ENCODE measurements at places on chromosomes 5 and 9.

DNA sequence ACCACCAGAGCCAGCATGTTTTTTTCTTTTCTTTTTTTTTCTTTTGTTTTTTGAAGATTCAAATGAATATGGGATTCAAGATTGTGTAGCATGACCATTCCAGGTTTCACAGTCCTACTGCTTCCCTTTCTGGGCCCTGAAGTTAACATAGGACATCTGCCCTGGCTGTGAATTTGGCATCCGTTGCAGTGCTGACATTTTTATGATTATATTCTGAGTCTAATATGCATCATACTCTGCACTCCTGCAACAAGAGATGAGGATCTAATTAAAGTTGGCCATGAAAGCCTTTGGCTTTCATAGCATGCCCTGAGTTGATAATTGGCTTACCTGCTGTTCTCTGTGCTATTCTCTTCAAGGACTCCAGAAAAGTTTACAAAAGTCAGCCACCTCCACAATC, 29.8 kb downstream of the C5orf22 start:
- peaks cover 19% of the 10 kb centered on the region for H3K36me3 ChIP-seq
- no peak overlapping the region for H3K27ac ChIP-seq
- H3K27me3 ChIP-seq = no peaks in the 10 kb centered on the region
- H3K4me1 ChIP-seq = no peaks in the 10 kb centered on the region
- H3K4me3 ChIP-seq = no peak overlapping the region

- DNase-seq = no peak
- H3K27ac ChIP-seq = no peak overlapping the region
- H3K4me3 ChIP-seq = no peak overlapping the region
- H3K4me1 ChIP-seq = peaks cover 3% of the 10 kb centered on the region
- H3K27me3 ChIP-seq = peaks cover 3% of the 10 kb centered on the region
Measured at GRCh38 chr9:134676886-134677285, 35.3 kb downstream of the COL5A1 start.

- no peak overlapping the region for H3K27ac ChIP-seq
- peaks cover 2% of the 10 kb centered on the region for H3K27me3 ChIP-seq
- H3K4me3 ChIP-seq = no peak overlapping the region
- no peak for DNase-seq
Measured at GRCh38 chr5:9316733-9317132, 229.1 kb downstream of the SEMA5A start.

GRCh38 chr9:6805532-6805931, 47.8 kb downstream of the KDM4C start:
- DNase-seq = peak; percentile 30
- H3K4me1 ChIP-seq = peaks cover 6% of the 10 kb centered on the region
- no peaks in the 10 kb centered on the region for H3K36me3 ChIP-seq
- H3K27me3 ChIP-seq = peaks cover 5% of the 10 kb centered on the region

DNA sequence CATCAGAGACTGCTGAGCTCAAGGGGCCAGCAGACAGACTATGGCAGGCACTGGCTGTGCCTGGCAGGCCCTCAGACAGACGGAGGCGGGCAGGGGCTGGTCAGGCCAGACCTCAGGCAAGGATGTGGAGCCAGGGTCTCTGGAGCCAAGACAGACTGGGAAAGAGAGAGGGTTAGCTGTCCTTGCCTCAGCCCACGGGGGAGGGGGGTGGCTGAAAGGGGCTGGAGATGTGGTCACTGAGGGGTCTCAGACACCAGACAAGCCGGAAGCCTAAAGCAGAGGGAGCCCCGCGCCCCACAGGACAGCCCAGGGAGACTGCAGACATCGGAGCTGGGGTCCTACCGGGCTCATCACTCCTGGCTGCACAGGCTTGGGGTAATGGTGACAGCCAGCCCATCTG, 141.2 kb upstream of the FOXD4L5 start:
- peaks cover 26% of the 10 kb centered on the region for H3K27me3 ChIP-seq
- no peak overlapping the region for H3K4me3 ChIP-seq
- H3K36me3 ChIP-seq = peaks cover 19% of the 10 kb centered on the region
- no peaks in the 10 kb centered on the region for H3K4me1 ChIP-seq

- H3K27me3 ChIP-seq = no peaks in the 10 kb centered on the region
- H3K36me3 ChIP-seq = no peaks in the 10 kb centered on the region
- no peak for DNase-seq
- H3K4me3 ChIP-seq = no peak overlapping the region
- no peak overlapping the region for H3K27ac ChIP-seq
Measured at GRCh38 chr5:36630201-36631145, 24.1 kb downstream of the SLC1A3 start.

GRCh38 chr5:72209147-72210115, 102.2 kb downstream of the MAP1B start:
- peaks cover 44% of the 10 kb centered on the region for H3K4me1 ChIP-seq
- H3K27me3 ChIP-seq = peaks cover 36% of the 10 kb centered on the region
- peaks cover 11% of the 10 kb centered on the region for H3K36me3 ChIP-seq
- DNase-seq = no peak
- H3K4me3 ChIP-seq = peak overlapping the region; percentile 53

- peak overlapping the region; percentile 99 for H3K27ac ChIP-seq
- H3K4me3 ChIP-seq = peak overlapping the region; percentile 80
- H3K4me1 ChIP-seq = peaks cover 33% of the 10 kb centered on the region
- peak; percentile 79 for DNase-seq
- peaks cover 12% of the 10 kb centered on the region for H3K27me3 ChIP-seq
Measured at GRCh38 chr9:107363516-107364152, 80.6 kb downstream of the RAD23B start.

DNA sequence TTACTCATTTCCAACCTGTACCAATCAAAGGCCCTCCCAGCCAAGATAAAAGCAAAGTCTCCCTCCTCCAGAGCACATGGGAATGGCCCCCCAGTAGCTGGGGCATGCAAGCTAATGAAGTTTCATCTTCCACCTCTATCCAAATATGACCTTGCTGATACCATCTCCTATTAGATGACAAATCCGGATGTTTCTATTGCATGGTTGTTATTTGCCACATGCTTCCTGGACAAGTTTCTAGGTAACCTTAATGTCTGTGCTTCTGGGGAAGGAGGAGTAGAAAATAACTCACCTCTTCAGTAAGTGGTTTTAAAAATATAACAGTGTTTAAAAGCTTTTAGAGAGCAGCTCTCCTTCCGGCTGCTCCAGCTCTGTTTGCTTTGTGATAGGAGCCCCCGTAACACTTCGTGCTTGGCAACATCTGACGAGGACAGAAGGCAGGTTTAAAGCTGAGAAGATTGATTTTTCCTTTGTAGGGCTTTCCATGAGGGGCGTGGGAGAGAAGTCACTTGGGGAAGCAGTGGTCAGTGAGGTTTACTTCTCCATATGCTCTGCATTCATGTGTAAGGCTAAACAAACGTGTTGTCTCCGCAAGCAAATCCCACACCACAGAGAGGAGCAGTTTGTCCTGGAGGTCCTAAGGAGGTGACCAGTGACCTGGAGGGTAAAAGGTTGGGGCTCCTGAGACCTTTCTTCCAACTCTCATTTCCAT, 40.3 kb upstream of the GLRX start:
- no peaks in the 10 kb centered on the region for H3K36me3 ChIP-seq
- peak overlapping the region; percentile 95 for H3K27ac ChIP-seq
- peaks cover 59% of the 10 kb centered on the region for H3K4me1 ChIP-seq
- peak overlapping the region; percentile 53 for H3K4me3 ChIP-seq
- H3K27me3 ChIP-seq = peaks cover 13% of the 10 kb centered on the region

DNA sequence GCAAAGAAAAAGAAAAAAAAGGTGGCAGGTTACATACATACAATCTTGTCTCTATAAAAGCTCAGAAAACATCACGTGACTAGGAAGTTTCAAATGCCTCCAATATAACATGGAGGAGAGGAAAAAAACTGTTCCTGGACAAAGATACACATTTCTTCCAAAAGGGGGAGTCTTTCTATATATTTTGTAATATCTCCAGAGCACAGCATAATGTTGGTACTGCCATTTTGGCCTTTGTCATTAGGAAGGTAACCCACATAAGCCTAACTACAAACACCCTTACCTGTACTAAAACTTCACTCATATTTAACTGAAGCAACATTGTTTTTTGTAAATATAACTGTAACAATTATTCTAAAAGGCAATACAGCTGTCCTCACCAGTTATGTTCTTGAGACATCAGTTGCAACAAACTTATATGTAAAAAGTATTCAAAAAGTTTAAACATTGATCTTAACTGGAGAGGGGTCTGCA, 1.2 kb upstream of the BTF3 start:
- H3K36me3 ChIP-seq = no peaks in the 10 kb centered on the region
- H3K27ac ChIP-seq = peak overlapping the region; percentile 97
- no peak for DNase-seq
- H3K27me3 ChIP-seq = no peaks in the 10 kb centered on the region

DNA sequence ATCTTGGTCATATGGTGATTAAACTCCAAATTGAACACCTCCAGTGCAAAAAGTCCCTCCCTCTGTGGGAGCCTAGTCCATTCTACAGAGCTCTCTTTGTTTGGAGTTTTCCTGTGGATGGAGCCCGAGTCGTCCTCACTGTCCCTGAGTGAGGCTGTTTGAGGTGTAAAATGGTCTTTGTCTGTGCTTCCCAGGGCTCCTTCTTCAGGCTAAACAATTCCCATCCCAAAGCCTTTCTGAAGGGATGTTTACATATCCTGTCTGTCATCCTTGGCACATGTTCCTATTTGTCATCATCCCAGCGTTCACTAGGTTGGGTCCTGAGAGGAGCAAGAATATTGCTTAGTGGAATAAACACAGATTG, 68.9 kb downstream of the COL27A1 start:
- peaks cover 1% of the 10 kb centered on the region for H3K27me3 ChIP-seq
- no peak for DNase-seq
- H3K27ac ChIP-seq = no peak overlapping the region
- H3K4me1 ChIP-seq = peaks cover 15% of the 10 kb centered on the region

DNA sequence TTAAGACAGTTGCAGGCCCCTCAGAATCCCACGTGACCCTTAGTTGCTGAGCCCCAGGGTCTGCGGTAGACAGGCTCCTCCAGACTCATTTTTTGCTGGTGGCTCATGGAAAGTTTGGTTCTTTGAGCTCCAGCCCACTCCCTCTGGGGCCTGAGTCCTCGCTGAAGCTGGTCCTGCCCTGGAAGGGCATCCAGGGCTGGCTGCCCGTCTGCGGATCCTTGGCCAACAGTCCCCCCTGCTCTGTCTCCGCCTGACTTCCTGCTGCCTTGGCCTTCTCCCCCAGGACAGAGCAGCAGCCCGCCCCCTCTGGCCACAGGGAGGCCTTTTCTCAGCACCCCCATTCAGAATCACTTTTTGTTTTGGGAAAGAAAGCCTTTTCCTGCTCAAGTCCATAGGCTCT, 24.4 kb downstream of the SLC6A7 start:
- H3K27ac ChIP-seq = no peak overlapping the region
- no peak for DNase-seq
- no peak overlapping the region for H3K4me3 ChIP-seq
- H3K4me1 ChIP-seq = no peaks in the 10 kb centered on the region

DNA sequence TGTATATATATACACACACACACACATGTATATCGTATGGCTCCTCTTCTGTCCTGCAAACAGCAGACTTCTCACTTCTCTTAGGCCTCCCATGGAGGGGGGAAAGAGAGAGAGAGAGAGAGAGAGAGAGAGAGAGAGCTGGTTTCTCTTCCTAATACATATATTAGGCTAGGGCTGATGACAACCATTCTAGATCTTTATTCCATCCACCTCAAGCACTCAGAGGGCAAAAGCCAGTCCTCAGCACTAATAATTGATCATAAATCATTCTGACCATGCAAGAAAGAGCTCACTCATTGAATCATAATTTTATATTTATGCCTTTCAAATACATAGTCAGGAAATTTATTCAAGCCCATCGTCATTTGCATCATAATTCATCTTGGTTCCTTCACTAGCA, 47.0 kb downstream of the CFAP90 start:
- no peaks in the 10 kb centered on the region for H3K27me3 ChIP-seq
- no peak for DNase-seq
- no peaks in the 10 kb centered on the region for H3K4me1 ChIP-seq
- no peak overlapping the region for H3K27ac ChIP-seq

GRCh38 chr9:34275811-34276210, 53.3 kb downstream of the KIF24 start:
- H3K4me3 ChIP-seq = no peak overlapping the region
- H3K36me3 ChIP-seq = no peaks in the 10 kb centered on the region
- no peaks in the 10 kb centered on the region for H3K4me1 ChIP-seq
- no peak for DNase-seq
- no peak overlapping the region for H3K27ac ChIP-seq

- no peak for DNase-seq
- H3K36me3 ChIP-seq = no peaks in the 10 kb centered on the region
- H3K4me3 ChIP-seq = no peak overlapping the region
- peaks cover 9% of the 10 kb centered on the region for H3K4me1 ChIP-seq
- no peaks in the 10 kb centered on the region for H3K27me3 ChIP-seq
Measured at GRCh38 chr9:18638371-18639249, 164.7 kb downstream of the ADAMTSL1 start.

DNA sequence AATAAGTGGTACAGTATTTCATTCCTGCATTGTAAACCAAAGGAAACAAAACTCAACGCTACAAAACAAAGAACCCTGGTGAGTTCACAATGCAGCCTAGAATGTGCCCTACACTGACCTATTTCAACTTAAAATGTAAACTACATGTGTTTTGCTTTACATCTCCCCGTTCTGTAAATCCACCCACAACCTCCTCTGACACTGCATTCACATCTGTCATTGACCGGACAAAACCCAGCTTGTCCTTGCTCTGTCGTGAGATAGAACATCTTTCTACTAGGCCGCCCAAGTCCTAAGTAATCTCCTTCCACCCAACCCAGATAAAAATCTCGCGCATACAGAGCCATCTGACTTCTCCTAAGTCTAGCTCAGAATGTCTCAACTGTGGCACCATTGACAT, 6.1 kb upstream of the VLDLR start:
- no peak overlapping the region for H3K27ac ChIP-seq
- no peak for DNase-seq
- peaks cover 2% of the 10 kb centered on the region for H3K4me1 ChIP-seq
- H3K4me3 ChIP-seq = no peak overlapping the region
- no peaks in the 10 kb centered on the region for H3K36me3 ChIP-seq

DNA sequence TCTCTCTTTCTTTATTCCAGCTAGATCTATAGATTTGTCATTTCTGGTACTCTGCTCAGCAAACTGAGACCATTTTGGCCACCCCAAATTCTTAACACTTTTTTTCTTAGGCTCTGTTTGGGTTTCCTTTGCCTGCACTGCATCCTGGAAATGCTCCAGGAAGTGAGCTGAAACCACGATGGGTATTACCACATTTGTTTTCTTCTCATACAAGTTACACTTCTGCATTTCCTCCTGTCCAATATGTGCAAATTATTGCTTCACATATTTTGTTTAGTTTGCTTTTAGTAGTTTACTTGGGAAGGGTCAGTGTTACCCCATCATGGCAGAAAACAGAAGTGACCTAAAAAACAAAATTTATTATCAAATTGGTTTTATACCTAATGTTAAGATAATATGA, 498.6 kb upstream of the GRIN3A start:
- no peaks in the 10 kb centered on the region for H3K4me1 ChIP-seq
- no peak overlapping the region for H3K4me3 ChIP-seq
- no peaks in the 10 kb centered on the region for H3K36me3 ChIP-seq
